Fibroblast of skin of back (primary cell): ENCODE measurements at places on chromosomes 7 and 10.

DNA sequence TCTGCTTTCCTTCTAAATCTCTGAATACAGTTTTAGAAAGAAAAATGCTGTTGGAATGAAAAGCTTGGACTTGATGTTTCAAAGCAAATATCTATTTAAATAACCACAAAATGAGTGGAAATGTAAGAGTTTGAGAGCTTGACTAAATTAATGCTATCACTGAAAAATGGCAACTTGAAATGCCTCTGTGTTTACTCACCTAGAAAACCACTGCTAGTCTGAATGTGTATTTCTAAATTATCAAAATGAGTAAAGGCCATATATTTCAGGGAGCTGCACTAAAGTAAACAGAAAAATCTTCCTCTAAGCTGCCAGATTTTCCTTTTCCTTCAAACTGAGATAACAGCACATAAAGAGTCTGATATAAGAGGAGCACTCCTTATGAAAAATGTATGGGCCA is 87.9 kb downstream of the DPY19L1 start:
- peak; percentile 30 for DNase-seq

- no peak for DNase-seq
These were observed 33.5 kb downstream of the KCNMA1 start for GRCh38 chr10:77604063-77604462.

- DNase-seq: no peak
These were observed 80.8 kb downstream of the OSBPL3 start for GRCh38 chr7:24899161-24899560.

DNA sequence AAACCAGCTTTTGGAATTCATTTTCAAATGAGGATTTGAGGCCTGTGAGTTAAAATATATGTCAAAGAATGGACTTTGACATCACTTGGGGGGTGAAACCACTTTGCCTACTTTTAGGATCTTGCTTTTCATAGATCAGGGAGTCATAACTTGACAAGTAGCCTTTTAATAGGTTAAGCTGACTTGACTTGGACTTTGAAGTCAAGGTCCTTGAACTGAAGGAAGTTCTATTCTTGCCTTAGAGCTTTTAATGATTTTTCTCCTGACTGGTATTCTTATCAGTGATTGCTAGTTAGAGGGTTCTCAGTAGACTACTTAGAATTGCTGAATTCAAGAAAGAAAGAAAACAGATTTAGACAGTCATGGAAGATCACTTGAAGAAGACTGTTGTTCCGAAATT is 17.7 kb downstream of the AGR2 start:
- no peak for DNase-seq

GRCh38 chr10:109855746-109856145 is 67.6 kb downstream of the XPNPEP1 start:
- no peak for DNase-seq

DNA sequence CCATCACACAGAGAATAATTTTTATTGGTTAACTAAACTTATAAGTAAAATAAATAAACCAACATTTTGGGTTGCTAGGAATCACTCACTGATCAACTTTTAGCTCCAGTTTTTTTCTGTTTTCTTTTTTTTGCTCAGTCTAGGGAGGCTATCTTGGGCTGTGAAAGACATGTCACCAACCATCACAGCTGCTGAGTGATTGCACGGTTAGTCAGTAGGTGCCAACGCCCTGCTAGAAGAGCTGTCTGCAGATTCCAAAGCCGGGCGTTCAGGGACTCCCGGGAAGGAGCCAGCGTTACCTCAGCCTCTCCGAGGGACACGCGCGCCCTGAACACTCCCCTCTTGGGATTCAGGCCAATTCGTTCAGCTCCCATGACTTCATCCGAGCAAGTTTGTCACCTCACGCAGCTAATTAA is 604 bp upstream of the STAM start:
- peak; percentile 88 for DNase-seq

DNA sequence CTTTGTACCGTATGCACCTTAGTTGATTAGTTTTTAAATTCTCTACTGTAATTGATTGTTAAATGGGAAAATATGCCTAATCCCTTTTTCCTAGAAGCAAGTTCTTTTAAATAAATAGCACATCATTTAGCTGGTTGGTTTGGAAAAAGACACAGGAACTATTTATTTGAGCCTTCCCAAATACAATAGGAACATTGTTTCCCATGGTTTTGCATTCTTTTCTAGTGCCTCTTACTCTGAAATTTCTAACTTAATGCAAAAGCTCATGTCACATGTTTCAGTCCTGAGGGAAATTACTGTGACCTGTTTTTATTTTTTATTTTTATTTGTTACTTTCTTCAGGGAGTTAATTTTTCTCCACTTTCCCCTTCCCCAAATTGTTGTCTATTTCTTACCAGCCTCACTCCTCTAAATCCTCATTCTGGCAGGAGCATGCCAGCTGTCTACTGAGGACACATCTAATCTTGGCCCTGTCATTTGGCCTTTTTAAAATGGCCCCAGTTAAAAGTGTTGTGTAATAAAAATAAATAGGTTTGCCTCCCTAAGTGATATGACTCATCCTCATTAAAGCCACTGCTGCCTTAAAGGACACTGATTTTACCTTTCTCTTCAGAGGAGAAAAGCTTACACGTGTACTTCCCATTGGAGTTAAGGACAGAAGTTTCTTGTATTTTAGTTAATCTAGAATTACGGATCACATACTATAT is 94.5 kb downstream of the PPP1R3A start:
- no peak for DNase-seq

DNA sequence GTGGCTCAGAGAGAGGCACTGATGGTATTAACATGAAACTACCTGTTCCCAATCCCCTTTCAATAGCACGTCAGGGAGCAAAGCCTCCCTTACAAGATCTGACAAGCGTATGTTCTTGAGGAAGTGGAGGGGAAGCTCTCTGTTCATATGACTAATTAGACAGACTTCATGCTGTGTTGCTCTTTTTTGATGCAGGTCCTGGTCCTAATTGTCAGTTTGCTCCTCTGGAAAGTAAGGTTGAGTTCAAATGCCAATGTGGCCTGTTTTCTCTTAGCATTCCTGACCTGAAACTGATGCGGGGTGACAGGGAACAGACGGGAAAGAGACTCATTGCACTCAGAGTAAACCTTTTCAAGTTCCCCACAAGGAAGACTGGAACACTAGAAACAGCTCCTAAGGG is 27.0 kb upstream of the TBX20 start:
- no peak for DNase-seq

DNA sequence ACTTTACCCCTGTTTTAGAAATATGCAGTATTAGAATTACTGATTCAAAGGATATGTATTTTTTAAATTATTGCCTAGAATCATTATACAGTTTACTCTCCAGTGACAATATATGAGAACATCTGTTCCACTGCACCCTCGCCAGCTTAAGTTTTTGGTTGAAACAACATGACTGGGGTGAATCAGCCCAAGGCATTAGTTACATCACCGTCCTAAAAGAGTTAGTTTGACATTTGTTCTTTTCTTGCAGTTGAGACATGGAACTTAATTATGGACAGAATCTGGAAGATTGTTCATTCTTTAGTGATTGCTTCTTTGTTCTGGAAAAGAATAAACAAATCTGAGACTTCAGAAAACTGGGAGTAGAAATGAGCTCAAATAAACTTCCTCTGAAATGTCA is 167.3 kb upstream of the DKK1 start:
- peak; percentile 53 for DNase-seq

DNA sequence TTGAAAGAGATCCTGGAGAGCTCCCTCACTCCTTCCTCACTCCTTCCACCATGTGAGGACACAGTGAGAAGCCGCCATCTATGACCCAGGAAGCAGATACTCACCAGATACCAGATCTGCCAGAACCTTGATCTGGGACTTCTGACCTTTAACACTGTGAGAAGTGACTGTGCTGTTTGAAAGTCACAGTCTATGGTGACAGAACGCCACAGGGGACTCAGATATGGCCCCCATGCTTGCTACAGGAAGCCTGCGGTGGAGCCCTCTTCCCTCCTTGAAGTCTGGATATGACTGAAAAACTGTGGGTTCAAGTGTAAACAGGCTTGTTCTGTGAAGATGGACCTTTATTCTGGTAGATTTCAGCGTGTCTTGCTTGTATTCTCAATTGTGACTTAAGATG is 297.8 kb downstream of the KLF6 start:
- DNase-seq: no peak

DNA sequence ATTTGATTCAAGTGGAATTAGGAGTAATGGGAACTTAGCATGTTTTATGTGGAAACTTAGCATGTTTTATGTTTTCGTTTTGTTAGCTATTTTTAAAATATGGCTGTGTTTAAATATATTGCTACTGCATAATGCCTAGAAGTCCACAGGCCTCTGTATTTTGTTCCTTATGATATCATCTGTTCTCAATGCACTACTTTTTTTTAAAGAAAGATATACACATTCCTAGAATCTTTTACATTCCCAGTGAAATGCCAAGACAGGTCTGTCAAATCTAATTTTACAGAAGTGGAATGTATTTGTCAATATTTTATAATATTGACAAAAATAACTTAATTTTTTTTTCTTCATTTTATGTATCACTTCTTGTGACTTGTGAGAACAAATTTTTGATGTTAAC is 51.6 kb downstream of the ST7 start:
- DNase-seq: peak; percentile 83

DNA sequence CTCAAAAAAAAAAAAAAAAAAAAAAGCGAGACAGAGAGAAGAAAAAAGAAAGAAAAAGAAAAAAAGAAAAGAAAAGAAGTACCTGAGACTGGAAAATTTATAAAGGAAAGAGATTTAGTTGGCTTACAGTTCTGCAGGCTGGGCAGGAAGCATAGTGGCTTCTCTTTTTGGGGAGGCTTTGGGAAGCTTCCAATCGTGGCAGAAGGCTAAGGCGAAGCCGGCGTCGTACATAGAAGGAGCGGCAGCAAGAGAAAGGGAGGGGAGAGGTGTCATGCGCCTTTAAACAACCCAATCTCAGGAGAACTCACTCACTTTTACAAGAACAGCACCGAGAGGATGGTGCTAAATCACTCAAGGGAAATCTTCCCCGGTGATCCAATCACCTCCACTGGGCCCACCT is 272.1 kb upstream of the FOXK1 start:
- DNase-seq: no peak

GRCh38 chr10:11517150-11517549 is 94.3 kb downstream of the USP6NL start:
- no peak for DNase-seq

GRCh38 chr7:79298145-79298760 is 155.2 kb downstream of the MAGI2 start:
- DNase-seq: peak; percentile 52

- no peak for DNase-seq
These were observed 11.4 kb upstream of the PTER start for GRCh38 chr10:16425449-16425848.

- no peak for DNase-seq
These were observed 24.5 kb upstream of the MSRB2 start for GRCh38 chr10:23070913-23071218.

DNA sequence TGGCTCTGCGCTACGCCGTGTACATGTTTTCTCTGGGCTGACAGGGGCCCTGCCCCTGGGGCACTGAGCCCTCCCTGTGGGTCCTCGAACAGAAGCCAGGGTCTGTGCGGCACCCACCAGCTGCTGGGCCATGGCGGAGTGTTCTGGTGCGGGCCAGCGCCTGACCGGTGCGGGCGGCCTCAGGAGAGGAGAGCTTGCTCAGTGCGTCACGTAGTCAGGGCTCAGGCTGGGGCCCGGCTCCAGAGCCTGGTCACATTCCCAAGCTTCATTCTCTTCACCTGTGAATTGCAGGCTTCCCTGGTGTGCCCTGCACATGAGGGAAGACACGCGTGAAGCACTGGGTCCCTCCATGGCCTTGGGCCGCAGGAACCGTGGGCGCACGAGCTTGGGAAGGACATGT is 15.5 kb downstream of the GET4 start:
- DNase-seq: no peak

DNA sequence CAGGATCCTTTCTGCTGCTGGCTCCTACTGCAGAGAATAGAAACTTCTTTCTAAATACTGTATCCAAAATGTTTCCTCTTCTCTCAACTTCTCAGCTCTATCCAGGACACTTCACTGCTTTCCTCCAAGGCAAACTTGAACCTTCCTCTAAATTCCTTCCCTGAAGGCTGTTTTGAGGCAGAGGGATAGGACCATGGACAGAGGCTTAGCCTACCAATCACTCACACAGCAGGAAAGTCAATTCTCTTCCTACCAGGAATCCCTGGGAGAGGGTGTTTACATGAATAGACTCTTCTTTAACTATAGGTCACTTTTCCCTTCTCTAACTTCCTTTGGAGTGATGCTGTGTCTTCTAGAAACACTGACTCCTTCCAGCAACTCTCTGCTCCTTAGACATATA is 115.6 kb upstream of the MKLN1 start:
- DNase-seq: no peak

GRCh38 chr10:113044016-113044755 is 94.1 kb downstream of the TCF7L2 start:
- no peak for DNase-seq

DNA sequence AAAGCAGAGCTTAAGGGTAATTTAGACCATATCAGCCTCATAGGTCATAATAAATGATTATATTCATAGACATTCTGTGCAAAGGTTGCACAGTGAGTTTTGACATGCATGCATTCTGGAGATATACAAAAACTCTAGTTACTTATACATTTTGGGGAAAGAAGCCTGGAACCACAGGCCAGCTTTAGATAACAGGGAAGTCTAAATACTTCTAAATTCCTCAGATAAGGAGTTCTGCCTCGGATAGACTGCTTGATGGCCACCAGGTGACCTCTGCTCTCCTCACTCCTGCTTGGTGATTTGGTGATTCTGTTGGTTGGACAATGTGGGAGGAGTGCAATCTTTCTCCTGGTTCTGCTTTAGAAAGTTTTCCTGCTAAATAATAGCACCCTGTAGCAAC is 77.9 kb downstream of the SGMS1 start:
- no peak for DNase-seq

DNA sequence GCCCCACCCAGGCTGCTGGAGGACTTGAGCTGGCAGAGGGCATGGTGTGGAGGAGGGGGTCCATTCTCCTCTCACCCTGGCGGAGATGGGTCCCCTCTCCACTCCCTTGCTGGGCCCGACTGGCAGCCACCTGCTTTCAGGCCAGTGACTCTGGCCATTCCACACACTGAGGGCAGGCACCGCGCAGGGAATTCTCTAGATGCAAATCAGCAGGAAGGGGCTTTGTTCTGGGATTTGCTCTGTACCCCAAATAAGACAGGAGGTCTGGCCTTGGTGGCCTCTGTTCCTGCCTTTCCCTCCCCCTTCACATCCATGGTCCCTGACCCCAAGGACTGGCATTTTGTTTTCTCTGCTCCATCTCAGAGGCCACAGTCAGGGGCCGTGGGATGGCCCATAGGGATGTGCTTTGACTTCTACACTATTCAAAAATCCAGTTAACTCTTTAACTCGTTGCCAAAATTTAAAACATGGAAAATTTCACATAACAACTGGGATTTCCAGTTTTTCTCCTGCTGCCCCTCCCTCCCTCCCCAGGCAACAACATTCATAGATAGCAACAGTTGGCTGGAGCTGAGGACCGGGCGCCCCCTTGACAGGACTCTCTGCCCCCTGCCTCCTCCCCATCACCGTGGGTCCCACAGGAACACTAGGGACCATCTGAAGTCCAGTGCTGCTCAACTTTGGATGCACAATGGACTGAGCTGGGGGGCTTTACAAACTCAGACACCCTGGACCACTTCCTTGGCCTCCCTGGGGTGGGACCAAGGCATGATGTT is 33.9 kb downstream of the PPIF start:
- DNase-seq: no peak
